ENCODE measurements at places on chromosomes 3 and 15. TPM values are rescaled to one million over a fixed set of nuclear protein-coding genes. Genes with fewer than 3 reads are reported as not detected.

Gene ITGA11
- 3.2 TPM for total RNA-seq

Gene CASR
- total RNA-seq: 0.05 TPM

Gene MFSD1
- 13.1 TPM for total RNA-seq

Gene CNTN3
- total RNA-seq: not detected

Gene WDR49
- total RNA-seq: not detected

Gene ATG7
- 31.6 TPM for total RNA-seq

Gene PGBD4
- 2.3 TPM for total RNA-seq

Gene RSL24D1
- 188 TPM for total RNA-seq

Gene DUOX1
- total RNA-seq: 0.07 TPM

DNA sequence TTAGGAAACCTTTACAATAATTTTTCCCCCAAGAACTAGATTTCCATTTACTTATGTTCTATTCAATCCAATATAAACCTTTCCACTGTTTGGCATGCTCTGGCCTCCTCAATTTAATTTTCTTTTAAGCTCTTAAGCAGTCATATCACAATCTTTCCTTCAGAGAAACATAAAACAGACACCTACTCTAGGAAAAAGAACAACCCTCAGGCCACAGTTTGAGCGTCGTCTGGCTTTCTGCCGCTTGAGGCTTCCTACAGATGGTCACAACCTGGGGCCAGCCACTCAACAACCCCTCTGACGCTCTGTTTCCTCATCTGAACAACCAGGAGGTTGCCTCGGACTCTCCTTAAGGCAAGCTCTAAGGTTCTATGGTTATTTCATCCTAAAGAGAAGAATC, 143.3 kb downstream of the ADAMTS17 start:
- no peaks in the 10 kb centered on the region for H3K36me3 ChIP-seq
- no peaks in the 10 kb centered on the region for H3K27me3 ChIP-seq
- DNase-seq: no peak
- no peak overlapping the region for H3K4me3 ChIP-seq

- H3K36me3 ChIP-seq: no peaks in the 10 kb centered on the region
- H3K4me1 ChIP-seq: no peaks in the 10 kb centered on the region
- H3K27ac ChIP-seq: no peak overlapping the region
- no peaks in the 10 kb centered on the region for H3K27me3 ChIP-seq
- no peak overlapping the region for H3K4me3 ChIP-seq
Observed at GRCh38 chr3:76096836-76097588, 311.7 kb upstream of the ZNF717 start.

DNA sequence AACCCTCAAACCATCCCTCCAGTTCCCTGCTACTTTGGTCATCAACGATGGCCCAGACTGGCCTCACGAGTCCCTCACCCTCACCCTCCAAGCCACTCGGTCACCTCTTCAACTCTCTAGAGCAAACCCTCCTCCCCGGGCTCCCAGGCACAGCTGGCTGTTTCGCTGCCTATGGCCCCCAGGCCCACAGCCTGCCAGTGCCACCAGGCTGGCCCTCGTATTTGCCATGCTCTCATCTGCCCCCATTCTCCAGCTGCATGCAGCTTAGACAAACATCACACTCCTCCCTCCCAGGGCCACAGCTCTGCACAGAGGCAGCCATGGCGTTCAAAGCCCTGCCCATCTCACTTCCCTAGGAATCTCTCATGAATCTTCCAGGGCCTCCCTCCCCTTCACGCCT, 13.8 kb downstream of the RAB43 start:
- H3K4me1 ChIP-seq: peaks cover 86% of the 10 kb centered on the region
- peak overlapping the region; percentile 73 for H3K27ac ChIP-seq
- peaks cover 39% of the 10 kb centered on the region for H3K36me3 ChIP-seq
- no peak overlapping the region for H3K4me3 ChIP-seq
- H3K27me3 ChIP-seq: no peaks in the 10 kb centered on the region

DNA sequence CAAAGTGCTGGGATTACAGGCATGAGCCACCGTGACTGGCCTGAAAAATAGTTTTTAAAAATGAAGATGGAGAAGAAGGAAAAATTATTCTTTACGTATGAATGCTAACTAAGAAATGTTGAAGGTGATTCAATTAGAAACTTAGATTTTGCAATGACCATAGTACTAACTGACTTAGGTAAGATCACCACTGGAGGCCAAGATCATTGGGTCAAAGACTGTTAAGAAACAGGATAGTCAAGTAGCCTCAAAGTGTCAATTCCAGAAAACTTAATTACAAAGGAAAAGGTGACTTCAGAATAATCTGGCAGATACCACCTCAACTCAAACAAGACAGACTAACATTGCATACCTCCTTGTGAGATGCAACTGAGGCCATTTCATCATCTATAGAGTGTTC, 119.3 kb downstream of the FRMD4B start:
- H3K4me3 ChIP-seq: no peak overlapping the region
- no peak for DNase-seq
- H3K27me3 ChIP-seq: no peaks in the 10 kb centered on the region
- no peaks in the 10 kb centered on the region for H3K4me1 ChIP-seq

GRCh38 chr3:98587654-98588053, 5.8 kb downstream of the CPOX start:
- peaks cover 67% of the 10 kb centered on the region for H3K36me3 ChIP-seq
- no peak overlapping the region for H3K4me3 ChIP-seq
- DNase-seq: no peak

GRCh38 chr15:22845289-22845900, 6.9 kb downstream of the NIPA2 start:
- H3K27ac ChIP-seq: peak overlapping the region; percentile 42
- H3K4me1 ChIP-seq: peaks cover 55% of the 10 kb centered on the region
- H3K4me3 ChIP-seq: no peak overlapping the region

GRCh38 chr3:163878396-163878795, 1199.9 kb downstream of the SI start:
- no peaks in the 10 kb centered on the region for H3K36me3 ChIP-seq
- H3K27ac ChIP-seq: no peak overlapping the region
- H3K4me1 ChIP-seq: no peaks in the 10 kb centered on the region
- no peaks in the 10 kb centered on the region for H3K27me3 ChIP-seq

DNA sequence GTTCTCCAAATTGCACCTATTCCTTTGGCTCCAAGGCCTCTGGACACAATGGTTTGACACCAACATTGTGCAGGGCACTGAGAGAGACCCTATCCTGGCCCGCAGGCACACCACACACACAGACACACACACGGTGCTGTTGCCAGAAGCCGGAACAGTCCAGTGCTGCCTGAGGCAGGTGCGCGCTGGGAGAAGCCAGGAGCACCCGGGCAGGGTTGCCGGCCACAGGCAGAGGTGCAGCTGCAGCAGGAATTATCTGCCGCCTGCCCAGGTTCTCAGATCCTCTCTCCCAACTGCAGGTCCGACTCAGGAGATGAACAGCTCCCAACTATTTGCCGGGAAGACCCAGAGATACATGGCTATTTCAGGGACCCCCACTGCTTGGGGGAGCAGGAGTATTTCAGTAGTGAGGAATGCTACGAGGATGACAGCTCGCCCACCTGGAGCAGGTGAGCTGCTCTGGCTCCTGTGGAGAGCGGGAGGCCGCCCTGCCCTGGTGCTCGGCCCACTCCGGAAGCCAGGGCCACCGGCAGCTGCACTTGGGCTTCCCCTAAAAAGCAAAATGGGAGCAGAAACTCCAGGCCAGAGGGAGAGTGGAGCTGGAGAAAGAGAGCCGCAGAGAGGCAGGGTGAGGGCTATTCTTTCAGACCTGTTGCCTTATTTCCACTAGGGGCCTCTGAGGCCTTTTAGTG, 42.9 kb downstream of the CHDH start:
- no peak for DNase-seq
- H3K4me3 ChIP-seq: no peak overlapping the region
- H3K27ac ChIP-seq: no peak overlapping the region
- no peaks in the 10 kb centered on the region for H3K36me3 ChIP-seq

DNA sequence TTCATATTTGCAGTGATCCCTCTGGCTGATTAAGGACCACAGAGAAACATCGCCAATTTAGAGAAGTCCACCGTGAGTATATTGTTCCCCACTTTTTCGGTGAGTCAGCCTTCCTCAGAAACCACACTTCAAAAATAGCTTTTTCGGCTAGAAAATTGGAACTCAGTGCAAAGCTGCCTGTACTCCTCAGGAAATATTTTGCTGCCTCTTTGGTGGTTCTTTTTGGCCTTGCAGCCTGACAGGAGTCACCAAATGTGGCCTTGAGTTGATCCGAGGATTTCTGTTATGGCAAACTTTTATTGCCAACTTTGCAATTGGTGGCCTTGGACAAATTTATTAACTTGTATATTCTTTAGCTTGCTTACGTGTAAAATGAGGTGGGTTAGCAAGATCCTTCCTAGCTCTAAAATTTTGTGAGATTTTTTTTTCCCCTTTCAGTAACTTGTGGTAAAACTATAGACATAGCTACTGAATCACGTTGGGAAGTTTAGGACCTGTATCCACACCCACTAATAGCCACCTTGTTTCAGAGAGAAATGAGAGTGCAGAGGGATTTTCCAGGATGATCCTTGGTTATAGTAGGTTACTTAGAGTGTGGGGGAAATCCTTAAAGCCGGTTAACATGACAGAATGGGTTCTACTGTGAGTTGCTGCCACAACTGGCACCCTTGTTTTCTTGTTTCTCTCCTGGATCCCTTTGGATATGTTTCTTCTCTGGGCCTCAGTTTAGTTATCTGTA, 9.9 kb downstream of the ARL6IP5 start:
- peak overlapping the region; percentile 56 for H3K4me3 ChIP-seq
- H3K4me1 ChIP-seq: peaks cover 85% of the 10 kb centered on the region
- peak overlapping the region; percentile 84 for H3K27ac ChIP-seq

DNA sequence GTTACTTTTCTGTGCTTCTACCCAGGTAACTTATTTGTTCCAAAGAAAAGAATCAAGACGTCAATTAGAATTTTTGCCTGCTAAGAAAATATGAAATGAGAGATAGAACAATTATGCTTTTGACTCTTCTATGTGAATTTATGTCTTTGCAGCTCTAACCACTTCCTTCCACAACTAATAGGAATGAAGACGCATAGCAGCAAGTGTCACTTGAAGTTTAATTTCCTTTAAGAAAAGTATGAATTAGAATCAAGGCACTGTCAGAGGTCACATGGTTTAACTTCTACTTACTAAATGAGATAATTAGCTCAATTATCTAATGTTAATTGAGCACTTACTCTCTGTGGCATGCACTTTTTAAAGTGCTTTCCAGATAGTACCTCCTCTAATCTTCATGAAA, 3.3 kb downstream of the WDR49 start:
- H3K4me3 ChIP-seq: no peak overlapping the region
- H3K4me1 ChIP-seq: peaks cover 11% of the 10 kb centered on the region
- no peak for DNase-seq

DNA sequence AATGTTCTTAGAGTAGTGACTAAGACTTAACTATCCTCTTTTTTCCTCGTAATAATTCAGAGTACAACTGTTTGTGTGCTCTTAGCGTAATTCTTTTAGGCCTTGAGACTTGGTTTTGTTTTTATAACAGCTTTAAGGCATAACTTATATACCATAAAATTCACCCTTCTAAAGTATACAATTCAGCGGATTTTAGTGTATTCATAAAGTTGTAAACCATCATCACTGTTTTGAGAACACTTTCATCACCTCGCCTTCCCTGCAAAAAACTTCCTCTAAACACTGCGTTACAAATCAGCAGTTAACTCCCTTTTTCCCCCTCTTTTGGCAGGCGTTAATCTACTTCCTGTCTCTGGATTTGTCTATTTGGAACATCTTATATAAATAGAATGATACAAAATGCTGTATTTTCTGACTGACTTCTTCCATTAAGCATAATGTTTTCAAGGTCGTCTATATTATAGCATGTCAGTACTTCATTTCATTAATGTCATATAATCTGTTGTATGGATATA, 18.7 kb downstream of the DNAJC13 start:
- H3K27ac ChIP-seq: peak overlapping the region; percentile 26
- peaks cover 26% of the 10 kb centered on the region for H3K36me3 ChIP-seq
- no peak overlapping the region for H3K4me3 ChIP-seq
- no peaks in the 10 kb centered on the region for H3K27me3 ChIP-seq
- no peak for DNase-seq

DNA sequence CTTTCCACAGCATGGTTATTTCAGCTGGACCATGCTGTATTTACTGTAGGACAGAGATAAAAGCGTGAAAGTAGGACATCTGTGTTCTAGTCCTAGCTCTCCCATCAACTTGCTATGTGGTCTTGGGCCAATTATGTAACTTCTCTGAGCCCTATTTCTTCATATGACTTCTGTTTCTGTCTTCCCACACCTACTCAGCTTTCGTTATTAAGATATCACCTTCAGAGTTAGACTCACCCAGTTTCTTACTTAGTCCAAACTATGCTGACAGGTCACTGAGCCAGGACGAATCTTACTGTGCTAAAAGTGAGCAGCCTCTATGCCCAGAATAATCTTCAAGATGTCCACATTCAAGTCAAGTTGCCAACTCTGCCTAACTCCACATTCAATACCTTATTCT, 283.7 kb downstream of the IL5RA start:
- no peaks in the 10 kb centered on the region for H3K4me1 ChIP-seq
- H3K27me3 ChIP-seq: peaks cover 6% of the 10 kb centered on the region
- DNase-seq: no peak
